ENCODE measurements at places on chromosomes 13 and 19.
A peak's percentile ranks its signal among the peaks of the same experiment; 100 is the strongest.

DNA sequence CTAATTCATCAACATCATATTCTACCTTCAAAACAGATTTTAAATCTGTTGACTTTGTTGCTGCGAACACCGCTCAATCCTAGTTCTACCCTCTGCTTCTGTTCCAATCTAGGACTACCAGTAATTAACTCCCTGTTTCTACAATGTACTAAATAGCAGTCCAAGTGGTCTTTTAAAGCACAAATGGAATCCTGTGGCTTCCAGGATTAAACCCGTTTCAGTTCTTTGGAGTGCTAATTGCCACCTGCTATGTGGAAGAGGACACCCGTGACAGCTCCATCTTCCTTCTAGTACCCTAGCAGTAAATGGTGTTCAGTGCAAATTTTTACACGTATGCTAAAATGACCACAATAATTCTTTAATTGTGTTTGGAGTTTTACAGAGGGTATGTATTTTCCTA is 232.1 kb downstream of the TDRD3 start:
- no peaks in the 10 kb centered on the region for H3K27me3 ChIP-seq
- H3K4me1 ChIP-seq = no peaks in the 10 kb centered on the region
- DNase-seq = no peak
- H3K4me3 ChIP-seq = no peak overlapping the region
- no peak overlapping the region for H3K27ac ChIP-seq
- no peaks in the 10 kb centered on the region for H3K36me3 ChIP-seq

GRCh38 chr13:38415233-38415632 is 65.6 kb downstream of the UFM1 start:
- peak; percentile 1 for DNase-seq
- H3K36me3 ChIP-seq = no peaks in the 10 kb centered on the region
- no peaks in the 10 kb centered on the region for H3K4me1 ChIP-seq
- H3K27ac ChIP-seq = no peak overlapping the region
- no peak overlapping the region for H3K4me3 ChIP-seq

DNA sequence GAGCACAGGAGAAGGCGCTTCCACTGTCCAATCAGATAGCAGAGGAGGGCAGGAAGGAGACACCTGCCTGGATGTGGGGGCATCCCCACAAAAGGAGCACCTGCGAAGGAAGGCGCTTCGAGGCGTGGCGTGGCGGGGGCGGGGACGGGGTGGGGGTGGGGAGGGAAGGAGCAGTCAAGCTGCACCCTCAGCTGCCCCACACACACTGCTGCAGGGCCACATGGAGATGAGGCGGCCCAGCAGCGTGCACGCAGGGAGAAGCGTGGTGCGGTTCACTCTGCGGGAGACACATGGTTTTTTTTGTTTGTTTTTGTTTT is 21.4 kb downstream of the ANKRD27 start:
- no peaks in the 10 kb centered on the region for H3K27me3 ChIP-seq
- no peak overlapping the region for H3K27ac ChIP-seq
- H3K4me3 ChIP-seq = no peak overlapping the region
- no peak for DNase-seq
- H3K4me1 ChIP-seq = no peaks in the 10 kb centered on the region

GRCh38 chr19:46299004-46299509 is 2.2 kb downstream of the HIF3A start:
- H3K36me3 ChIP-seq = no peaks in the 10 kb centered on the region
- no peak overlapping the region for H3K27ac ChIP-seq
- no peak for DNase-seq
- H3K4me1 ChIP-seq = peaks cover 7% of the 10 kb centered on the region
- no peak overlapping the region for H3K4me3 ChIP-seq

GRCh38 chr19:14476673-14477401 is 1.7 kb upstream of the PTGER1 start:
- peaks cover 2% of the 10 kb centered on the region for H3K4me1 ChIP-seq
- DNase-seq = peak; percentile 64

GRCh38 chr19:33676999-33677665 is 55.4 kb downstream of the CHST8 start:
- H3K4me1 ChIP-seq = no peaks in the 10 kb centered on the region
- DNase-seq = no peak
- H3K36me3 ChIP-seq = no peaks in the 10 kb centered on the region
- no peak overlapping the region for H3K4me3 ChIP-seq

DNA sequence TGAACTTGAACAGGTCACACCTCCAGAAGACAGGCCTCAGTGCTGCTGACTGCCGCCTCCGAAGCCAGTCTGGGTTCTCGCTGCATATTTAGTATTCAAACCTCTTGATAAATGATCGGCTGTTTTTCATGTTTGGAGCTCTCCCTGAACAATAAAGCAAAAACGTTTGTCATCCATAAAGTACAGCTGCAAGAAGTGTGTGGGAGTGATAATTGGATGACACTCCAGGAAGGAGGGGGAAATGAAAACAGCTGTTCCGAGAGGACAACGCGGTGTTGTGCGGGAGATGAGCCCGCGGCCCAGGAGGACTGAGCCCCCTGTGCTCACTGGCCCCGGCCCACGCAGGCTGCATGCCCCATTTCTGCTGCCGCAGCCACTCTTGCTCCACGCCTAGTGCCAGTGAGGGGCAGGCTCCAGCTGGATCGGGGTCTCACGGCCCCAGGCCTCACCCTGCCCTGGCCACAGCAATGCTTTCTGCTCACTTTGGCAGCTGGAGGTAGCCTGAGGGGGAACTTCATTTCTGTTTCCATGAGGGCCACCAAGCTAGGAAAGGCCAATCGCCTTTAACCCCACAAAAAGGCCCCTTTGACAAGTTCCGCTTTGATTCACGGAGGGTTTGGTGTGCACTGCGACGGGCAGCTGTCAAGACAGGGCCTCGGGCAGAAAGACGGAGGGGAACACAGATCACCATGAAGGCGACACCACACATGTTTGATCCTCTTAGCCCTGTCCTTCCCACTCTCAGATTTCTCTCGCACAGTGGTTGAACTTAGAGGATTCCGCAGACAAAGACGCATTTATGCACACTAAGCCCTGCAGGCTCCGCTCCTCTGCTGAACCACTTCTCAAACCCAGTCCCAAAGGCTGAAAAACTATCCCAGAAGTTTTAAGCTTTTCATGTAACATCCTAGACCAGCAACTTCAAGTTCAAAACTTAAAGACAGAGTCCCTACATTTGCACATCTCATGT is 537.6 kb downstream of the EFNB2 start:
- H3K36me3 ChIP-seq = no peaks in the 10 kb centered on the region
- no peak overlapping the region for H3K4me3 ChIP-seq
- no peaks in the 10 kb centered on the region for H3K4me1 ChIP-seq
- no peak overlapping the region for H3K27ac ChIP-seq
- DNase-seq = no peak

DNA sequence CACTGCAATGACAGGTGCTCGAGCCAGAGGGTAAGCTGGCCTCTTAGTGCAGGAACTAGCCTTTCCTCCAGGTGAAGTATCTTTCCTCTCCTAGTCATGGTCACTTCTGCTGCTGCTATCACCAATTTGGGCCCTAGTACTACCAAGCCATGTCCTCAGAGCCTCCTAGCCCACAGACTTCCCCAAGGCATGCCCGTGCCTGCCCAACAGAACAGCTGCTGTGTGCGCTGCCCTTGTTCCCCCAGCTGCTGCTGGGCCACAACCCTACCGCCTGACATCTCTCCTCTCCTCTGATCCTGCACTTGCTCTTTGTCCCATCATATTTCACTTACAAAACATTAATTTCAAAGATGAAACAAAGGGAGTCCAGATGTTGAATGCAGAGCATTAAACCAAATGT is 168.5 kb upstream of the FREM2 start:
- H3K27me3 ChIP-seq = no peaks in the 10 kb centered on the region
- H3K27ac ChIP-seq = peak overlapping the region; percentile 49
- no peaks in the 10 kb centered on the region for H3K36me3 ChIP-seq
- H3K4me1 ChIP-seq = no peaks in the 10 kb centered on the region
- H3K4me3 ChIP-seq = no peak overlapping the region

DNA sequence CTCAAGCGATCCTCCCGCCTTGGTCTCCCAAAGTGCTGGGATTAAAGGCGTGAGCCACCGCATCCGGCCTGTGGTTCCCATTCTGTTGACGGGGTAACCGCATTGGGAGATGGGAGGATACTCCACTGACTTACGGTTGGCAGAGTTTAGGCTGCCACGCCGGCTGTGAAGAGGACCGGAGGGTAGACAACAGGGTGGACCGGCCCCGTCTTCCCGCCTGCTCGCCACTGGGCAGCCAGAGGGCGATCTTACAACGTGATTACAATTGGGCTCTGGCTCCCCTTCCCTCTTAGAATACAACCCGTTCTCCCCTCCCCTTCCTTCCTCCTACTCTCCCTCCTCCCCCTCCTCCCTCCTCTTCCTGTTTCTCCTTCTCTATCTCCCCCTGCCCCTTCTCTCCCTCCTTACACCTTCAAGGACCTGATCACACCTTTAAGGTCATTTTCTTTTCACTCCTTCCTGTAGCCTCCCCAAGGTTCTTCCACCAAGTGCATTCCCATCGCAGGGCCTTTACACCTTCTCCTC is 957 bp upstream of the CCDC194 start:
- no peaks in the 10 kb centered on the region for H3K4me1 ChIP-seq
- no peaks in the 10 kb centered on the region for H3K27me3 ChIP-seq
- H3K4me3 ChIP-seq = no peak overlapping the region
- no peaks in the 10 kb centered on the region for H3K36me3 ChIP-seq
- H3K27ac ChIP-seq = peak overlapping the region; percentile 63

GRCh38 chr13:24997367-24997967 is 98.5 kb upstream of the PABPC3 start:
- H3K36me3 ChIP-seq = no peaks in the 10 kb centered on the region
- DNase-seq = no peak
- H3K4me3 ChIP-seq = no peak overlapping the region
- H3K4me1 ChIP-seq = no peaks in the 10 kb centered on the region

GRCh38 chr19:48287748-48288147 is 17.9 kb downstream of the ZNF114 start:
- no peaks in the 10 kb centered on the region for H3K4me1 ChIP-seq
- no peaks in the 10 kb centered on the region for H3K27me3 ChIP-seq
- H3K4me3 ChIP-seq = no peak overlapping the region
- no peak overlapping the region for H3K27ac ChIP-seq

GRCh38 chr19:50416034-50416977 is 2.4 kb upstream of the SPIB start:
- H3K27me3 ChIP-seq = no peaks in the 10 kb centered on the region
- H3K36me3 ChIP-seq = no peaks in the 10 kb centered on the region
- no peaks in the 10 kb centered on the region for H3K4me1 ChIP-seq
- DNase-seq = no peak
- no peak overlapping the region for H3K27ac ChIP-seq
- H3K4me3 ChIP-seq = no peak overlapping the region

GRCh38 chr19:7822910-7823515 is 7.0 kb upstream of the EVI5L start:
- no peaks in the 10 kb centered on the region for H3K36me3 ChIP-seq
- DNase-seq = no peak
- H3K4me3 ChIP-seq = no peak overlapping the region
- no peak overlapping the region for H3K27ac ChIP-seq
- peaks cover 2% of the 10 kb centered on the region for H3K27me3 ChIP-seq
- no peaks in the 10 kb centered on the region for H3K4me1 ChIP-seq

GRCh38 chr19:7925171-7925851 is 624 bp downstream of the CTXN1 start:
- no peak overlapping the region for H3K27ac ChIP-seq
- DNase-seq = peak; percentile 91
- no peaks in the 10 kb centered on the region for H3K27me3 ChIP-seq
- no peaks in the 10 kb centered on the region for H3K36me3 ChIP-seq
- H3K4me3 ChIP-seq = peak overlapping the region; percentile 26
- H3K4me1 ChIP-seq = no peaks in the 10 kb centered on the region

DNA sequence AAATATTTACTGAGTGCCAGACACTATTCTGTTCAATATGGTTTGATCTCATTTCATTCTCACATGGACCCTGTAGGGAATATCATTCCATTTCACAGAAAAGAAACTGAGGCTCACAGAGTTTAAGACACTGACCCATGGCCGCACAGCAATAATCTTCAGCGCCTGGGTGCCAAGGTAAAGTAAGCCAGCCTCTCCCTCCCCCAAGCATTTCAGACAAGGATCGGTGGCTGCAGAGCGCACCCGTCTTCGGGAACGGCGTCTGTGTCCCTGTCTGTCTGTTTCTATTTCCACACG is 4.3 kb upstream of the PDE4A start:
- H3K4me1 ChIP-seq = no peaks in the 10 kb centered on the region
- H3K27me3 ChIP-seq = peaks cover 1% of the 10 kb centered on the region
- no peaks in the 10 kb centered on the region for H3K36me3 ChIP-seq
- H3K27ac ChIP-seq = no peak overlapping the region

- no peaks in the 10 kb centered on the region for H3K4me1 ChIP-seq
- H3K36me3 ChIP-seq = no peaks in the 10 kb centered on the region
- no peak overlapping the region for H3K4me3 ChIP-seq
- H3K27ac ChIP-seq = no peak overlapping the region
Observed at GRCh38 chr19:2266183-2266993, 10.2 kb upstream of the JSRP1 start.

DNA sequence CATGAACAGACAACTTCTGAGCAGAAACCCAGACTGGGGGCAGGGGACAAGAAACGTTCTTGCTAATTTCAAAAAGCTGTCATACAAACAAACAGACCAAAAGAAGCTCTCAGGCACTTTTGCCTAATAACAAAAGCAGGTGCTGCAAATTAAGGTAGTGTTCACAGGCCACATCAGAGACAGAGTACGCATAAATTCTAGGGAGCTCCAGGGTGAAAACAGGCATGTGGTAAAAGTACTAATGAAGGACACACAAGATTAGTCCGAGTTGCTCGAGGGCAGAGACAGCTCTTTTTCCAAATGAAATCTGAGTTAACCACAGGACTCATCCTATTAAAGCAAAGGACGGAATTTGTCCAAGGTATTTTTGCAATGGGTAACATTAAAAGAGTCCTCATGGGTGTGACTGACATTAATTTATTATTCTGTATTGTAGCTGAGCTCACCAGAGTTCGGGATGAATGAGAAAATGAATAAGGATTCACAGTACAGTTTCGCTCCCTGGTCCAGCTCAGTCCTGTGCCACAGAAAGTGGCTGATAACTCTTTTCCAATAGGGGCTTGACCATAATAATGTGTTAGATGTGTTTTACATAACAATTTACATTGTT is 197.3 kb downstream of the LHFPL6 start:
- H3K4me3 ChIP-seq = no peak overlapping the region
- DNase-seq = no peak
- no peak overlapping the region for H3K27ac ChIP-seq
- H3K36me3 ChIP-seq = no peaks in the 10 kb centered on the region
- peaks cover 7% of the 10 kb centered on the region for H3K4me1 ChIP-seq
- H3K27me3 ChIP-seq = no peaks in the 10 kb centered on the region

- H3K4me3 ChIP-seq = peak overlapping the region; percentile 92
- peaks cover 2% of the 10 kb centered on the region for H3K4me1 ChIP-seq
- peak; percentile 22 for DNase-seq
- peaks cover 5% of the 10 kb centered on the region for H3K36me3 ChIP-seq
Observed at GRCh38 chr19:43934055-43934984, 762 bp downstream of the ZNF45 start.

DNA sequence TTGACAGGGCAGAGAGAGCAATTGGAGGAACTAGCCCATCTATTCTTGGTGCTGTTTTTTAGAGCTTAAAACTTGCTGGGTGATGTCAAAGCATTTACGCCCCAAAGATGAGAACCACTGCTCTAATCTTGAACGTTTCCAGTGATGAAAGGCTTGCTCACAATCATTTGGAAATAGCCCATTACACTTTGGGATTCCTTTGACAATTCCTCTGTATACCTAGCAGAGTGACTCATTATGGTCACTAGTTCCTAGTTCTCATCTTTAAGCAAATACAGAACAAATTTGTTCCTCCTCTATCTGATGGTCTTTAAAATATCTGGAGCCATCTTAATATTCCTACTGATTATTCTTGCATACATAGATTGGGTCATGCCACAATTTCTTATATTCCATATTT is 112.3 kb downstream of the GPC6 start:
- no peaks in the 10 kb centered on the region for H3K27me3 ChIP-seq
- no peaks in the 10 kb centered on the region for H3K36me3 ChIP-seq
- no peak overlapping the region for H3K4me3 ChIP-seq
- peak overlapping the region; percentile 31 for H3K27ac ChIP-seq
- no peak for DNase-seq

- no peaks in the 10 kb centered on the region for H3K4me1 ChIP-seq
- DNase-seq = no peak
- H3K27me3 ChIP-seq = no peaks in the 10 kb centered on the region
- H3K36me3 ChIP-seq = no peaks in the 10 kb centered on the region
Observed at GRCh38 chr13:105395041-105395440, 1140.4 kb downstream of the EFNB2 start.

All from mesendoderm (in vitro differentiated cells).